Endodermal cell (in vitro differentiated cells): ENCODE measurements at places on chromosomes 13 and 19.

DNA sequence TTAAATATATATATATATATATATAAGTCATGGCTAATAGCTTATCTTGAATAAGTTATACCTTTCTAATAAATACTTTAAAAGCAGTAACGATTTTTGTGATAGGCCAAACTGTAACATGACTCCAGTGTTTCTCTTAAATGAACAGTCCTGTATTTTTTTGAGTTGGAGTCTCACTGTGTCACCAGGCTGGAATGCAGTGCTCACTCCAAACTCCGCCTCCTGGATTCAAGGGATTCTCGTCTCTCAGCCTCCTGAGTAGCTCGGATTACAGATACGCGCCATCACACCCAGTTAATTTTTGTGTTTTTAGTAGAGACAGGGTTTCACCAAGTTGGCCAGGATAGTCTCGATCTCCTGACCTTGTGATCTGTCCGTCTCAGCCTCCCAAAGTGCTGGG, 814.2 kb upstream of the SLITRK5 start:
- no peaks in the 10 kb centered on the region for H3K36me3 ChIP-seq
- no peak for DNase-seq
- no peaks in the 10 kb centered on the region for H3K4me1 ChIP-seq
- H3K27ac ChIP-seq = no peak overlapping the region
- no peak overlapping the region for H3K4me3 ChIP-seq
- no peaks in the 10 kb centered on the region for H3K27me3 ChIP-seq

- peaks cover 19% of the 10 kb centered on the region for H3K36me3 ChIP-seq
- H3K4me3 ChIP-seq = no peak overlapping the region
- no peaks in the 10 kb centered on the region for H3K4me1 ChIP-seq
- no peak for DNase-seq
- no peaks in the 10 kb centered on the region for H3K27me3 ChIP-seq
- no peak overlapping the region for H3K27ac ChIP-seq
Measured at GRCh38 chr13:41232578-41233480, 30.5 kb downstream of the MTRF1 start.

- H3K4me1 ChIP-seq = no peaks in the 10 kb centered on the region
- H3K27me3 ChIP-seq = no peaks in the 10 kb centered on the region
- peaks cover 35% of the 10 kb centered on the region for H3K36me3 ChIP-seq
- no peak overlapping the region for H3K4me3 ChIP-seq
- DNase-seq = no peak
Measured at GRCh38 chr19:4689403-4689802, 19.3 kb upstream of the MYDGF start.

DNA sequence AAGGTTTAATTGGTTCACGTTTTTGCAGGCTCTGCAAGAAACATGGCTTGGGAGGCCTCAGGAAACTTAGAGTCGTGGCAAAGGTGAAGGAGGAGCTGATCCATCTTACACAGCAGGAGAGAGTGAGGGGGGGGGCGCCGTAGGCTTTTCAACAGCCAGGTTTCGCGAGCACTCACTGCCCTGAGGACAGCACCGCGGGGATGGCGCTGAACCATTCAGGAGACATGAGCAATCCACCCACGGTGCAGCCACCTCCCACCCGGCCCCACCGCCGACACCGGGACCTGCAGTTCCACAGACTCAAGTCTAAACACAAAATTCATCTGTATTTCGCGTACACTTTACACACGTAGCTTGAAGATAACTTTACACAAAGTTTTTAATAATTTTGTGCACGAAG, 73.6 kb downstream of the KDM4B start:
- no peak overlapping the region for H3K4me3 ChIP-seq
- H3K27me3 ChIP-seq = no peaks in the 10 kb centered on the region
- H3K36me3 ChIP-seq = peaks cover 12% of the 10 kb centered on the region
- H3K27ac ChIP-seq = no peak overlapping the region

- DNase-seq = no peak
- no peak overlapping the region for H3K4me3 ChIP-seq
- peaks cover 46% of the 10 kb centered on the region for H3K36me3 ChIP-seq
- H3K4me1 ChIP-seq = peaks cover 5% of the 10 kb centered on the region
- no peak overlapping the region for H3K27ac ChIP-seq
Measured at GRCh38 chr13:45333251-45333976, 7.6 kb downstream of the TPT1 start.

DNA sequence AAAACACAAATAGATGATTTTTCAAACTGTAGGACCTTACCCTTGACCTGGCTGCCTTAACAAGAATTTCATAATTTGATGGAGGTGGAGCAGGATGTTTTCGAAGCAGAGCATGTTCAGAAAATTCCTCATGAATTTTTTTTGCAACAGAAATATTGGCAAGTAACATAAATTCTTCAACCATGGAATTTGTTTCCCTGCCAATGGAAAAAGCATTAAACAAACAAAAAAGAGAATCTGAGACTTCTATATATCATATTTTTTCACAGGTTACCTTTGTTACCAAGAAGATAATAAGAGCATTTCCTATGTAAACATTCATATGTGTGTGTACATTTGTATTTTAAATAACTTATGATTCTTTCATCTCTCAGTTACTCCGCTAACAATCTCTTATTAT, 18.3 kb downstream of the DIS3 start:
- no peak for DNase-seq
- no peaks in the 10 kb centered on the region for H3K4me1 ChIP-seq
- no peaks in the 10 kb centered on the region for H3K27me3 ChIP-seq
- H3K4me3 ChIP-seq = no peak overlapping the region
- H3K27ac ChIP-seq = no peak overlapping the region

DNA sequence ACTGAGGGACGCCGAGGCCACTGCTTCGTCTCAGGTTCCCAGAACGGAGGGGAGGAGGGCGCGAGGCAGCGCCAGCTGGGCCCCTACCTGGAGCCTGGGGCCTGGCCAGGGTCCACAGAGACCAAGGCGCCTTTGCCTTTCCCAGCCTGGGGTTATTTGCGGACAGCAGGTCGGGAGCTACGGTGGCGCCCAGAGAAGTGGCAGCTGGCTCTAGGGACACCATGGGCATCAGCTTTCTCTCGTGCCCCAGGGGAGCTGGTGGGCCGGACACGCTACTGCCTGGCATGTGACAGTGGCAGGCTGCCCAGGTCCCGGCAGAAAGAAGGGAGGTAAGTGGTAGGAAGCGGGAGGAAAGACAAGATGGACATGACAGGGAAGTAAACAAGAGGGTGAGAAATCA, 19.0 kb downstream of the AKT2 start:
- no peak overlapping the region for H3K4me3 ChIP-seq
- peak overlapping the region; percentile 16 for H3K27ac ChIP-seq
- no peaks in the 10 kb centered on the region for H3K4me1 ChIP-seq
- H3K27me3 ChIP-seq = no peaks in the 10 kb centered on the region

DNA sequence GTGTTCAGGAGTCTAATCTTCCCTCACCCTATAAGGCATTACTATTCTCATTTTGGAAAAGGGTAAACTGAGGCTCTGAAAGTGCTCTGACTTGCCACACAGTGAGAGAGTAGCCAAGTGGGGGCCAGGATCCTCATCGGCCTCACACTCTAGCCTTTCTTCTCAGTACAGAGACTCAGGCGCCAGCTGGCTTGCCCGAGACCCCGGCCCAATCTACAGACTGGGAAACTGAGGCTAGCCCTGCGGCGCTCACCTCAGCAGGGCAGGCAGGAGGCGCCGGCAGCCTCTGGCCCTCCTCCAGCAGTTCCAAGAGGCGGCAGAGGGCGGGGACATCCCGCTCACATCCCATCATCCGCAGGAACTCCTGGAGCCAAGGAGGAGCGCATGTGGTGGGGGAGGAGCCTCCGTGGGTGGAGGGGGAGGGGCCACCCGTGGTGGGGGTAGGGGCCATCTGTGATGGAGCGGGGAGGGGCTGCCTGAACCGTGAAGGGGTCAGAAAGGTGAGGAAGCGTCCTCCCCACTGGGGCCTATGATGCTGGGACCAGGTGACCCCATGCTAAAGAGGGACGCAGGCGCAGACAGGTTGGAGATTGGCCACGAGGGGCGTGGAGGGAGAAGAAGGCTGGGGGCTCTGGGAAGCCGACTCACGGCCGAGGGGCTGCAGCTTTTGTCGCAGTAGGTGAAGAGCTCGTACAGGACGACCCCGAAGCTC, 8.7 kb upstream of the INSL3 start:
- peak overlapping the region; percentile 89 for H3K4me3 ChIP-seq
- peak; percentile 96 for DNase-seq
- H3K36me3 ChIP-seq = no peaks in the 10 kb centered on the region
- H3K27ac ChIP-seq = no peak overlapping the region

DNA sequence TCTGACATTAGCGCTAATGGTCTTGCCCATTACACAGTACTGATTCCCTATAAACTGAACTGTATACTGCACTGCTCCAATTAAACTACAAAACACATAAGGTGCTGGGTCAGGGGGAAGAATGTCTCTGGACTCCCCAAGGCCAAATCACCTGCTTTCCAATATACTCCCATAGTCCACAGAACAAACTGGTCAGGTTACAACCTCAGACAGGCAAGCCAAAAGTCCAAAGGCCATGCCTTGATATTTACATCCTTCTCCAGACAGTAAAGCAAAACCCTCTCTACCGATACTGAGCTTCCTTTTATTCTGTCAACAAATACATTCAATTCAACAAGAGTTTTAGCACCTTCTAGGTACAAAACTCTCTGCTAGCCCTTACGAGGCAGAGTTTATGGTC, 8.9 kb downstream of the ZNF541 start:
- H3K27ac ChIP-seq = no peak overlapping the region
- H3K27me3 ChIP-seq = no peaks in the 10 kb centered on the region
- no peak overlapping the region for H3K4me3 ChIP-seq
- H3K36me3 ChIP-seq = no peaks in the 10 kb centered on the region
- H3K4me1 ChIP-seq = no peaks in the 10 kb centered on the region

DNA sequence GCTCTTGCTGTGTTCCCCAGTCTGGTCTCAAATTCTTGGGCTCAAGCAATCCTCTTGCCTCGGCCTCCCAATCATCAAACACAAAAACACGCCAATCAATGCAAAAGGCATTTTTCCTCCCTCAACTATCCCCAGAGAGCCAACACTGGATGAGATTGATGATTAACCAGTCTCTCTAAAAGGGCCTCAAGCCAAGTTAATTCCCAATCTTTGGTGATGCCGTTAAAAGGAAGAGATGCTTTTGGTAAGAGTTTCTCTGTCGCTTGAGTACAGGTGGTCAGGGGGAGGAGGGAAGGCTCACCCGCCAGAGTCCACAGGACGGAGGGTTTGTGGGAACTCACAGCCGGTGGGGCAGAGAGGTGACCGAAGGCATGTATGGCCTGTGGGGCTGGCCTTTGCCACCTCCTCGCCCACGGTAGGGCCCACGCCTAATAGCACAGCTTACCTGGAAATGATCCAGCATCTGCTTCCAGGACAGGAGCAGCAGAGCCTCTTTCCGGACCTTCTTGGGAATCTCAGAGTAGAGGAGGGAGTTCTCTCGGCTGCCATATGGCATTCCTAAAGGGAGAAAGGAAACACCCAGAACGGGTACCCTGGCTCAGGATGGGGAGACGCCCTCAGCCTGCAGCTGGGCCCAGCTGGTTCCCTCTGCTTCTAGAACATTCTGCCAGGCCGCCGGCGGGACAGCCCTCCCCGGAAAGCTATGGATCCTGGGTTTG, 18.1 kb downstream of the DPP9 start:
- peaks cover 50% of the 10 kb centered on the region for H3K36me3 ChIP-seq
- DNase-seq = no peak
- H3K4me1 ChIP-seq = no peaks in the 10 kb centered on the region
- H3K27ac ChIP-seq = no peak overlapping the region

DNA sequence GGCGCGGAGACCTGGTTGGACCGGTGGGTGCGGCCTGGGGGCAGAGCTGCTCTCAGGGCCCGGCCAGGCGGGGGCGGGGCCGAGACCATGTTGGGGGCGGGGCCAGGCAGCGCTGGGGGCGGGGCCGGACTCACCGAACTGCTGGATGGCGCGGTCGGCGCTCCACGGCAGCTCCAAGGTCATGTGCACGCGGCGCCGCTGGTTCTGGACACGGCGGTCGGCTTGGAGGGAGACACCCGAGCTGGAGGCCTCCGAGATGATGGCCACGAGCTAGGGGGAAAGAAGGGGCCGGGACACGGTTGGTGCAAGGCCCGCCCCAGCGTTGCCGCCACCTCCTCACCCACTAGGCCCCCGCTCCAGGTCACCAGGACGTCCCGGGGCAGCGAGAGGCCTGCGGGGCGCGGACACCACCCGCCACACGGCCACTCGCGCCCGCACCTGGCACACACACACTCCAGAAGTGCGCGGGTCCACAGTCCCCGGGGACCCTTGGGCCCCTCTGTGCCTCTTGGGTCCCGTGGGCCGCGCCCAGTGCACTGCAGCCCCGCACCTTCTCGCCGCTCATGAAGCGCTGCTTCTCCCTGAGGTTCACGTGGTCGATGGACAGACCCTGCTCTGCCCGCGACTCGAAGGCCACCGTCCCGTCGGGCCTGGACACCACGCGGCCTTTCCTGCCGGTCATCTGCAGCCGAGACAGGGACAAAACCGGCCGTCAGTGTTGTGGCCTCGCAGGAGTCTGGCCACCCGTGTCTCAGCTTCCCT, 8.7 kb downstream of the GPX4 start:
- DNase-seq = peak; percentile 92
- H3K4me3 ChIP-seq = no peak overlapping the region
- no peaks in the 10 kb centered on the region for H3K27me3 ChIP-seq
- peaks cover 14% of the 10 kb centered on the region for H3K36me3 ChIP-seq
- H3K4me1 ChIP-seq = no peaks in the 10 kb centered on the region
- peak overlapping the region; percentile 63 for H3K27ac ChIP-seq

- H3K36me3 ChIP-seq = no peaks in the 10 kb centered on the region
- peaks cover 67% of the 10 kb centered on the region for H3K27me3 ChIP-seq
- no peaks in the 10 kb centered on the region for H3K4me1 ChIP-seq
Measured at GRCh38 chr19:51466723-51467122, 8.5 kb upstream of the SIGLEC8 start.

DNA sequence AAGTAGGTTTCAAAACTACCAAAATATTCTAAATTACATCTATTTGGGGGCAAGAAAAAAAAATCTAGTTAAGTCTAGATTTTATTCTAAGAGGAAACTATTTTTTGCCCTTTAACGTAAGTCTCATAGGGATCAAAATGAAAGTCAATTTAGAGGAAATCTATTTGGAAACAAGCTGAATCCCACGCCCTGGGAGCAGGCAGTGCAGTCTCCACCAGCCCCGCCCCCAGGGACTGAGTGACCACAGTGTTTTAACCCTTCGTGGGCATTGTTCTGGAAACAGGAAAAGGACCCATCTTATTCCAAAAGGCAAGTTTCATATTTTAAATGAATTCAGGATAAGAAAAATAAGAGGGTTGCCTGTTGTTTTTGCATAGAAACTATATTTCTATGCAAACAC, 209.7 kb downstream of the SPRY2 start:
- peak; percentile 77 for DNase-seq
- no peak overlapping the region for H3K27ac ChIP-seq
- no peaks in the 10 kb centered on the region for H3K36me3 ChIP-seq
- H3K4me1 ChIP-seq = peaks cover 17% of the 10 kb centered on the region
- no peaks in the 10 kb centered on the region for H3K27me3 ChIP-seq
- no peak overlapping the region for H3K4me3 ChIP-seq
